ENCODE measurements at places on chromosomes 4 and X.

- DNase-seq = no peak
- no peaks in the 10 kb centered on the region for H3K27me3 ChIP-seq
- H3K4me3 ChIP-seq = no peak overlapping the region
- no peak overlapping the region for H3K27ac ChIP-seq
Observed at GRCh38 chr4:29734343-29735213, 985.6 kb upstream of the PCDH7 start.

GRCh38 chr4:52657292-52657617, 1.8 kb downstream of the USP46 start:
- peaks cover 9% of the 10 kb centered on the region for H3K4me1 ChIP-seq
- H3K4me3 ChIP-seq = no peak overlapping the region
- DNase-seq = no peak
- no peak overlapping the region for H3K27ac ChIP-seq
- no peaks in the 10 kb centered on the region for H3K27me3 ChIP-seq

GRCh38 chr4:1992468-1993168, 16.2 kb downstream of the NELFA start:
- no peak overlapping the region for H3K27ac ChIP-seq
- no peaks in the 10 kb centered on the region for H3K4me1 ChIP-seq
- H3K36me3 ChIP-seq = peaks cover 32% of the 10 kb centered on the region
- DNase-seq = no peak
- H3K4me3 ChIP-seq = no peak overlapping the region

GRCh38 chrX:107610667-107611066, 17.6 kb upstream of the PRPS1 start:
- no peaks in the 10 kb centered on the region for H3K4me1 ChIP-seq
- H3K27me3 ChIP-seq = no peaks in the 10 kb centered on the region
- DNase-seq = no peak
- no peaks in the 10 kb centered on the region for H3K36me3 ChIP-seq
- no peak overlapping the region for H3K27ac ChIP-seq
